Transverse colon (tissue), 4 donors: ENCODE measurements at places on chromosomes 5 and 9. TPM values are rescaled to one million over a fixed set of nuclear protein-coding genes. Genes with fewer than 3 reads are reported as not detected.
A peak's percentile ranks its signal among the peaks of the same experiment; 100 is the strongest.

- H3K27ac ChIP-seq, result no peak overlapping the region
- H3K4me1 ChIP-seq, result no peaks in the 10 kb centered on the region
- H3K27me3 ChIP-seq, result no peaks in the 10 kb centered on the region
These were observed 664.3 kb upstream of the EDIL3 start for GRCh38 chr5:85049020-85049419.

GRCh38 chr9:112508377-112508776 is 21.8 kb downstream of the KIAA1958 start:
- H3K27me3 ChIP-seq, result no peaks in the 10 kb centered on the region
- no peaks in the 10 kb centered on the region for H3K36me3 ChIP-seq
- no peak overlapping the region for H3K27ac ChIP-seq
- no peak for DNase-seq
- peaks cover 20% of the 10 kb centered on the region for H3K4me1 ChIP-seq
- H3K4me3 ChIP-seq, result no peak overlapping the region

GRCh38 chr9:93319992-93320500 is 131.4 kb upstream of the FAM120A start:
- H3K4me1 ChIP-seq, result no peaks in the 10 kb centered on the region
- no peak overlapping the region for H3K4me3 ChIP-seq
- no peak overlapping the region for H3K27ac ChIP-seq
- peaks cover 8% of the 10 kb centered on the region for H3K36me3 ChIP-seq
- no peak for DNase-seq

DNA sequence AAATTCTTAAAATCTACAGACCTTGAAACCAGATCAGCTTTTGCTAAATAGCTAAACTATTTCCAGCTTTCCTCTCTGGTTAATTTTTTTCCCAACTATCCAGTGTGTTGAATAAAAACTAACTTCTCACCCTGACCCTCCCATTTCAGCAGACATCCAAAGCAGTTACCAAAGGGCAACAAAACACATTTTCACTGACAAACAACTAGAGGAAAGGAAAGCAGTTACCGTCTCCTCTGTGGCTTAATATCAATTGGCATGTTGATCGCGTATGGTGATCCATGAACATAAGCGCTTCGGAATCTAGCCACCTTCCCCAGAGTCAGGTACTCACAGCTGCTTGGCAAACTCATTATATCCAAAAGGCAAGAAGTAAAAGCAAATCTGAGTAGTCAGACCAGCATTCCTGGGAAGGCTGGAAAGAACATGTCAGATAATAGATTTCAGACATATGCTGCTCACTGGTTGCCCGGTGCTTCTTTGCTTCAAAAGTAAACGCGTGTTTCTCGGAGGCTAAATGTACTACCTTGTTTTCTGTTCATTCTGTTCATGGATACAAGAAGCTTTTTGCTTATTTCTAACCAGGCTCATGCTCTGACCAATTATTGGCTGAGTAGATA is 463.4 kb downstream of the PDE4D start:
- no peak overlapping the region for H3K27ac ChIP-seq
- no peak overlapping the region for H3K4me3 ChIP-seq

DNA sequence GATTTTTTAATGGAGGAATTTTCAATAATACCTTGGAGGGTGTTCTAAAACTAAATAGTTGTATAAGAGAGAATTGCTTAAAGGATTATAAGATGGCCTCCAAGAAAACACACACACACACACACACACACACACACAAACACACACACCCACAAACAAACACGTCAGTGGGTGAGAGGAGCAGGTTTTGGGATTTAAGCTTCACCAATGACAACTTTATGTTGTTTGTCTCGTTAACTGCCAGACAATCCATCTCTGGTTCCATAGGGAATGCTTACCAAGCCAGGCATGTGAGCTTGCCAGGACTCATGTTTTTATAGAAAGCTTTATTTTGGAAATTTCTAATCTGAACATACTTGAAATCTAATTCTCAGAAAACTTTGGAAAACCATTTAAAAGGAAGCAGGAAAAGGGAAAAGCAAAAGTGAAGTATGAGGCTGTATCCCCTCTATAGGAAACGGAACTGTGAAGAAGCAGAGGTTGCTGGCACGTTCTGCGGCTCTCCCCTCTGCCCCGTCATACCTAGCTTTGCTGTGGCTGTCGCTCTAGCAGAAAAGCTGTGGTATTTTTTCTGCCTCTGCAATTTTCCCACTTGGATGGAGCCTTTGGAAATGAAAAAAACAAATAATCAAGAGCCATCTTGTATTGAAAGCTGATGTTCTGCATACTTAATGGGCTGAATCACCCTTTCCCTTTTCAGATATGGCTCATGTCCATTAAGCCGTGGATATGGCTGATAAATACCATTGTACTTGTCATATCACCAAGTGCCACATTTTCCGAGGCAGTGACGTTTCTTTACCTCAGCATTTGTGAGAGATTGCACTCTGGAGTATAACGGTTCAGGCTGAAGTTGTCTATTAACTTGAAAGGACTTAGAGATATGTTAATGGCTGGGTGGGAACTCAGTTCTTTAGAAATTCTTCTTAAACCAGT is 112.7 kb downstream of the NTRK2 start:
- DNase-seq, result no peak
- no peak overlapping the region for H3K27ac ChIP-seq
- H3K27me3 ChIP-seq, result no peaks in the 10 kb centered on the region
- H3K36me3 ChIP-seq, result no peaks in the 10 kb centered on the region
- H3K4me3 ChIP-seq, result no peak overlapping the region
- no peaks in the 10 kb centered on the region for H3K4me1 ChIP-seq

GRCh38 chr9:114141553-114142402 is 13.6 kb upstream of the COL27A1 start:
- H3K4me3 ChIP-seq, result no peak overlapping the region
- no peaks in the 10 kb centered on the region for H3K4me1 ChIP-seq
- peaks cover 3% of the 10 kb centered on the region for H3K27me3 ChIP-seq
- DNase-seq, result no peak
- no peak overlapping the region for H3K27ac ChIP-seq

- H3K27me3 ChIP-seq, result no peaks in the 10 kb centered on the region
- no peak for DNase-seq
- no peak overlapping the region for H3K27ac ChIP-seq
- no peaks in the 10 kb centered on the region for H3K36me3 ChIP-seq
- peaks cover 12% of the 10 kb centered on the region for H3K4me1 ChIP-seq
These were observed 138.8 kb downstream of the KDM4C start for GRCh38 chr9:6896562-6896961.

DNA sequence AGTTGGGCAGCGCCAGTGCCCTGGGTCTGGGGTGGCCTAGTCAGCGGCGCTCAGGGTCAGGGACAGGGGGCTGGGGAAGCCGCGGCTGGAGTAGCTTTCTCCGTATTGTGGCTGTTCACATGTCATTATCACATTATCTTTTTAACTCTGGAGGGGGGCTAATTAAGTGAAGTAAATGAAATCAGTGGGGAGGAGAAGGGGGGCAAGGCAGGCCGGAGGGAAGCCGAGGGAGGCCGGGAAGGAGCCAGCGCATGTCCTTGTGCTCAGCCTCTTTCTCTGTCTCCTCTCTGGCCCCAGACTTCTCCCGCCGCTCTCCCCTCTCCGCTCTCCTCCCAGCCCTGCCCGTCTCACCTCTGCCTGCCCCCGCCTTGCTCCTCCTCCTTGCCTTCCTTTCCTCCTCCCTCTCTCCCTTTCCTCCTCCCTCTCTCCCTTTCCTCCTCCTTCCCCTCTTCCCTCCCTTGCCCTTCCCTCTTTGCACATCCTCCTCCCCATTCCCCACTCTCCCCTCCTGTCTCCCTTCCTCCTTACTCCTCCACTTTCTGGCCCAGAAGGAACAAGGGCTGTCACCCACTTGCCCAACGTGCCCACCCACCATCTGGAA is 38.7 kb downstream of the ASS1 start:
- H3K4me3 ChIP-seq, result no peak overlapping the region
- DNase-seq, result no peak
- H3K36me3 ChIP-seq, result no peaks in the 10 kb centered on the region
- no peaks in the 10 kb centered on the region for H3K4me1 ChIP-seq
- H3K27ac ChIP-seq, result no peak overlapping the region

GRCh38 chr9:136022731-136023409 is 61.7 kb upstream of the UBAC1 start:
- DNase-seq, result no peak
- H3K27me3 ChIP-seq, result no peaks in the 10 kb centered on the region
- no peak overlapping the region for H3K4me3 ChIP-seq
- H3K36me3 ChIP-seq, result no peaks in the 10 kb centered on the region

DNA sequence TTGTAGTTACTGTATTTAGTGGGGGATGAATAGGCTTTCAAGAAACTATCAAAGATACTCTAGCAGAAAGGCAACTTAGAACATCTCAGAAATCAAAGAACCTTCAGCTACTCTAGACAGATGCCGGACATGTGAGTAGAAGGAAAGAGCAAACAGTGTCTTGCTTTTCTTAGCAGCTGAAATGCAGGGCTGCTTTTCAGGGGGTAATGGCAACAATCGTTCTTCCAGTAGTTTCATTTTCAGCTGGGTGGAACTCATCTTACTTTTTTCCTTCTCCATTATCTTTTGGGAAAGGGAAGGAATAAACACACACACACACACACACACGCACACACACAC is 281.6 kb downstream of the CRB2 start:
- no peaks in the 10 kb centered on the region for H3K27me3 ChIP-seq
- H3K27ac ChIP-seq, result peak overlapping the region; percentile 31
- peaks cover 6% of the 10 kb centered on the region for H3K4me1 ChIP-seq

GRCh38 chr5:90709323-90710155 is 150.9 kb downstream of the ADGRV1 start:
- H3K36me3 ChIP-seq, result no peaks in the 10 kb centered on the region
- H3K4me1 ChIP-seq, result no peaks in the 10 kb centered on the region
- H3K4me3 ChIP-seq, result no peak overlapping the region
- H3K27me3 ChIP-seq, result no peaks in the 10 kb centered on the region

GRCh38 chr9:76143834-76144233 is 250.4 kb downstream of the RFK start:
- no peaks in the 10 kb centered on the region for H3K4me1 ChIP-seq
- no peaks in the 10 kb centered on the region for H3K27me3 ChIP-seq
- no peak for DNase-seq
- H3K4me3 ChIP-seq, result no peak overlapping the region
- H3K36me3 ChIP-seq, result no peaks in the 10 kb centered on the region
- no peak overlapping the region for H3K27ac ChIP-seq

GRCh38 chr5:178564811-178565550 is 25.2 kb downstream of the COL23A1 start:
- no peaks in the 10 kb centered on the region for H3K4me1 ChIP-seq
- no peak for DNase-seq
- no peak overlapping the region for H3K27ac ChIP-seq
- no peaks in the 10 kb centered on the region for H3K36me3 ChIP-seq

- DNase-seq, result no peak
- no peaks in the 10 kb centered on the region for H3K4me1 ChIP-seq
- no peak overlapping the region for H3K4me3 ChIP-seq
- no peak overlapping the region for H3K27ac ChIP-seq
- H3K27me3 ChIP-seq, result no peaks in the 10 kb centered on the region
These were observed 31.3 kb upstream of the STRBP start for GRCh38 chr9:123299558-123300126.

GRCh38 chr5:24904981-24905517 is 260.3 kb upstream of the CDH10 start:
- no peaks in the 10 kb centered on the region for H3K4me1 ChIP-seq
- H3K27ac ChIP-seq, result no peak overlapping the region
- no peaks in the 10 kb centered on the region for H3K36me3 ChIP-seq
- DNase-seq, result no peak

DNA sequence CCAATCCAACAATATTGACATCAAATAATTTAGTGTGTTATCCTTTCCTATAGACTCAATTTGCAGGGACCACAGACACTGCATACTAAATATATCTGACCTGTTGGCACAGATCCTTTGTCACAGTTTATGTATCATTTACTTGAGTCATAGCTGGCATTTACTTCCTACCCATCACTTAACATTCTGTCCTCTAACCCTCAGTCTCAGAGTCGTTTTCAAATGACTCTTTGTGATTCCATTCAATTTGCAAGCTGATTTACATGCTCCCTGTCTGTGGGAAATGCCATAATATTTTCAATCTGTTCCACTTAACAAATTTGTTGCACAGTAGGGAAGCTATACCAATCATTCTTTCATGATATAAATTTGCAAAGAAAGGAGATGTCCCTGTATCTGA is 265.7 kb upstream of the EDIL3 start:
- no peak for DNase-seq
- no peak overlapping the region for H3K4me3 ChIP-seq
- H3K27me3 ChIP-seq, result no peaks in the 10 kb centered on the region
- H3K4me1 ChIP-seq, result no peaks in the 10 kb centered on the region

DNA sequence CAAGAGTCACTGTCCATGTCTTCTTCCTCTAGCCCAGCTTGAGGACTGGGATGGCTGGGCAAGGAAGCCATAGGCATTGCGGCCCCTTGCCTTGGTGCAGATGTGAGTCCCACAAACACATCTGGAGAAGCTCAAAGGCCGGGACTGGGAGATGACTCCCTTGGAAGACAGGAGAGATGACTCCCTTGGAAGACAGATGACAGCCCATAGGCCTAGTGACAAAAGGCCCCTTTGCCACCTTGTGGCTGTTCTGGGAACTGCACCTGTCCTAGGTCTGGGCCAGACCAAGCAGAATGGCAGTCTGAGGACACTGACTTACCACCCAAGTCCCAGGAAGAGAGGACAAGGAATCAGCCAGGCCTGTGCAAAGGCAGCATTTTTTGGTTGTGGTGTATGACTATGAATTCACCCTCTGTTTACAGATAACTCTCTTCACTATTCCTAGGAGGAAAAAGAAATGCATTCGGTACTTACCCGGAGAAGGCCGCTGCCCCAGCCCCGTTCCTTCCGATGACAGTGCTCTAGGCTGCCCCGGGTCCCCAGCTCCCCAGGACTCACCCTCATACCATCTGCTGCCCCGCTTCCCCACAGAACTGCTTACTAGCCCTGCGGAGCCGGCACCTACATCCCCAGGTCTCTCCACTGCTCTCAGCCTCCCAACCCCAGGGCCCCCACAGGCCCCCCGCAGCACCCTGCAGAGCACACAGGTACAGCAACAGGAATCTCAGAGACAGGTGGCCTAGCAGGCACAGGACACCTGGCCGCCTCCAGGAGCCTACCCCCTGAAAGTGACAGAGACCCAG is 30.8 kb downstream of the SKP1 start:
- peak; percentile 84 for DNase-seq
- no peak overlapping the region for H3K27ac ChIP-seq
- H3K27me3 ChIP-seq, result no peaks in the 10 kb centered on the region
- no peaks in the 10 kb centered on the region for H3K4me1 ChIP-seq

The GBGT1 gene
- total RNA-seq, result 13.5 TPM

The OTULINL gene
- total RNA-seq, result 27.7 TPM

The FRRS1L gene
- 0.64 TPM for total RNA-seq

The CATSPER3 gene
- not detected for total RNA-seq

The PCDHGB5 gene
- 12.0 TPM for total RNA-seq

The SRD5A1 gene
- 79.8 TPM for total RNA-seq

The IRX1 gene
- not detected for total RNA-seq

The UNC5A gene
- total RNA-seq, result not detected
